ENCODE measurements at places on chromosomes 11 and 22.

GRCh38 chr11:858053-858761, 15.6 kb downstream of the TSPAN4 start:
- H3K27me3 ChIP-seq = no peaks in the 10 kb centered on the region
- no peak overlapping the region for H3K4me3 ChIP-seq
- no peak overlapping the region for H3K27ac ChIP-seq
- no peaks in the 10 kb centered on the region for H3K36me3 ChIP-seq
- DNase-seq = no peak
- no peaks in the 10 kb centered on the region for H3K4me1 ChIP-seq

DNA sequence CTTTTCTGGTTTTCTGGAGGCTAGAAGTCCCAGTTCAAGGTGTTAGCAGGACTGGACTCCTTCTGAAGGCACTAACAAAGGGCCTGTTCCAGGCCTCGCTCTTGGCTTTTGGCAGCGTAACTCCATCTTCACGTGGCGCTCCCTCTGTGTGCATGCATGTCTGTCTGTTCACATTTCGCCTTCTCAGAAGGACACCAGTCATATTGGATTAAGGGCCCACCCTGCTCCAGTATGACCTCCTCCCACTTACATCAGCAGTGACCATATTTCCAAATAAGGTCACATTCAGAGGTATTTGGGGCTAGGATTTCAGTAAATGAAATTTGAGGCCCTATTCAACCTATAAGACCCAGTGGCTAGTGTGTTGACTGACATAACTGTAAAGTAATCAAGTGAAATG, 20.0 kb downstream of the APLP2 start:
- peaks cover 2% of the 10 kb centered on the region for H3K4me1 ChIP-seq
- no peaks in the 10 kb centered on the region for H3K27me3 ChIP-seq
- no peak overlapping the region for H3K4me3 ChIP-seq
- no peak overlapping the region for H3K27ac ChIP-seq

GRCh38 chr22:48804811-48805301, 1022.8 kb downstream of the BRD1 start:
- no peak overlapping the region for H3K4me3 ChIP-seq
- no peaks in the 10 kb centered on the region for H3K4me1 ChIP-seq
- no peak overlapping the region for H3K27ac ChIP-seq
- peak; percentile 55 for DNase-seq
- no peaks in the 10 kb centered on the region for H3K27me3 ChIP-seq

DNA sequence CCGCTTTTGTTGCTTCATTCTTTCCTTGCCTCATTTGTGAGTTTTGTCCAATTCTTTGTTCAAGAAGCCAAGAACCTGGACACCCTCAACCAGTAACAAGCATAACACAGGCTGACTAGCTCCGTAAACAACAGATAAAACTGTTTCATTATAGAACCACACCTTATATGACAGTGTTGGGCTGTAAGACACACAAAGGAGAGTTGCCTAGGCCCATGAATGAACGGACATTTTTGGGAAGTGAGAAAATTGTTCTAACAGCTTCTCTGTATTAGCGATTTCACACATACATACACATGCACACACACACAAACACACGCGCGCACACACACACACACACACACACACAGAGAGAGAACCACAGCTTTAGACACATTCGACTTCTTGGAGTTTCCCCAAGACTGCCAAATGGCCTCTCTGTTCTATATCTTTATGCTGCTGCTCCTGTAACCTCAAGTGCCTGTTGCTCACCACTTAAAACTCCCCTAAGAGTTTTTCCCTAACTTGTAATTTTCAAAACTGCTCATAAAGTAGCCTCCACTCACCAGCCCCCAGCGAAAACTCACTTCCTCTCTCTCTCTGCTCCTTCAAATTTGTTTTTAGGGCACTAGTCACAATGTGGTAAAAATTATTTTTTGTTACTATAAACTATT, 35.9 kb downstream of the CTSC start:
- no peak overlapping the region for H3K27ac ChIP-seq
- H3K27me3 ChIP-seq = no peaks in the 10 kb centered on the region
- no peak for DNase-seq
- H3K4me3 ChIP-seq = no peak overlapping the region
- H3K4me1 ChIP-seq = no peaks in the 10 kb centered on the region

DNA sequence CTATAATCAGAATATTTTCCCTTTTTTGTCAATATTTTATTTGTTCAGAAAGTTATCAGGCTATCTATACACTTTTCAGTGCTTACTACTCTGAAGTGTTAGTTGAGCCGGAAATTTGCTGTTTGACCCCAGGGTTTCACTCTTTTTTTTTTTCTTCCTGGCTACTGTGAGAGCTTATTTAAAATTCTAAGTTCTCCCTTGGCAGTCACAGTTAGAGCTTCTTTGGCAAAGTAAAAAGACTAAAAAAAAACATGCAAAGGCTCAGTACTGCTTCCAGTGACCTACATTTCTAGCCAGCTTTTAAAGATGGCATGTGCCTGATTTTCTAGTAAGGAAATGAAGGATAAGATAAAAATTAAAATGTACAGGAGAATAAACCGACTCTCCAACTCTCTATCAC, 48.4 kb downstream of the ELP4 start:
- no peaks in the 10 kb centered on the region for H3K27me3 ChIP-seq
- no peak overlapping the region for H3K4me3 ChIP-seq
- H3K36me3 ChIP-seq = no peaks in the 10 kb centered on the region
- H3K27ac ChIP-seq = no peak overlapping the region

DNA sequence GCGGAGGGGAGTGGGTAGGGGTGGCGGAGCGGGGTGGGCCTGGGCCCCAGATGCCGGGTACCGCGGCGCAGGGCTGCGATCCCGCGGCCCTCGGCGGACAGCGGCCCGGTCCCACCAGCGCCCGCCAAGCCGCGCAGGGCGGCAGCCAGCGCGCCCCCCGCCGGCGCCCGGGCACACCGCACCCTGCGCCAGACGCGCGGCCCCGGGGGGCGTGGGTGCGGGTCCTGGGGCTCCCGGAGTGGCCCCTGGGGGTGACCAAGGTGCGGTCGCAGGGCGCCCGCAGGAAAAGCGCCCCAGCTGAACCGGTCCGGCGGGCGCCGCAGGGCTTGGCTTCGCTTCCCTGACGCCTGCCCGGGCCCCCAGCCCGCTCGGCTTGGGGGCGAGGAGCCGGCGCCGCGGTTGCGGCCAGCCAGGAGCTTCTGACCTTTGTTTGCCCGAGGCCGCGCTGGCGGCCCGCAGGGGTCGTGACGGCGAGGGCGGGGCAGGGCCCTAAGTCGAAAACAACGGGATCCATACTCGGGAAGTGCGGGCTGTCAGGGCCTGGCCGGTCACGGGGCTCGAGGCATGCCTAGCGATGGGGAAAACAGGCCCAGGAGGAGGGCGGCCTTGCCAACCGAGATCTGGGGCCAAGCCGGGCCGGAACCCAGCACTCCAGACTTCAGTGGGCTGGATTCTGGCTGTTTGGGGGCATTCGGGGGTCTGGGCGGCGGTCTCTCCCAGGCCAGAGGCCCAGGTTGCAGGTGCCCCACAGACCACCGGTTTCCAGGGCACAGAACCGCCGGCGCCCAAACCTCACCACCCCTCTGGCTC, 581 bp upstream of the AP5B1 start:
- no peaks in the 10 kb centered on the region for H3K27me3 ChIP-seq
- peak; percentile 81 for DNase-seq

DNA sequence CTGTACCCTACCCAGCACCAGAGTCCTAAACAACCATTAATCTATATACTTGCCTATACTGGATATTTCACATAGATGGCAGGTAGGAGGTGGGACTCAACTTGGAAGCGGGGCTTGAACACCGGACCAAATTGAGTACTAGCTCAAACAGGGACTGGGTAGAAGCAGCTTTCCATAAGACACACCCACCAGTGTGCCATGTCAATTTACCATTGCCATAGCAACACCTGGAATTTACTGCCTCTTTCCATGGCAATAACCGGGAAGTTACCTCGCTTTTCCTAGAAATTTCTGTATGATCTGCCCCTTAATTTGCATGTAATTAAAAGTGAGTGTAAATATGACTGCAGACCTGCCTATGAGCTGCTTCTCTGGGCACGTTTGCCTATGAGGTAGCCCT, 38.6 kb upstream of the CUL5 start:
- H3K4me3 ChIP-seq = no peak overlapping the region
- no peaks in the 10 kb centered on the region for H3K36me3 ChIP-seq
- no peaks in the 10 kb centered on the region for H3K27me3 ChIP-seq
- no peaks in the 10 kb centered on the region for H3K4me1 ChIP-seq
- no peak for DNase-seq

- no peaks in the 10 kb centered on the region for H3K27me3 ChIP-seq
- H3K4me1 ChIP-seq = peaks cover 2% of the 10 kb centered on the region
- H3K4me3 ChIP-seq = no peak overlapping the region
- no peak for DNase-seq
- H3K27ac ChIP-seq = no peak overlapping the region
Observed at GRCh38 chr22:27194096-27194748, 536.8 kb downstream of the MIAT start.

DNA sequence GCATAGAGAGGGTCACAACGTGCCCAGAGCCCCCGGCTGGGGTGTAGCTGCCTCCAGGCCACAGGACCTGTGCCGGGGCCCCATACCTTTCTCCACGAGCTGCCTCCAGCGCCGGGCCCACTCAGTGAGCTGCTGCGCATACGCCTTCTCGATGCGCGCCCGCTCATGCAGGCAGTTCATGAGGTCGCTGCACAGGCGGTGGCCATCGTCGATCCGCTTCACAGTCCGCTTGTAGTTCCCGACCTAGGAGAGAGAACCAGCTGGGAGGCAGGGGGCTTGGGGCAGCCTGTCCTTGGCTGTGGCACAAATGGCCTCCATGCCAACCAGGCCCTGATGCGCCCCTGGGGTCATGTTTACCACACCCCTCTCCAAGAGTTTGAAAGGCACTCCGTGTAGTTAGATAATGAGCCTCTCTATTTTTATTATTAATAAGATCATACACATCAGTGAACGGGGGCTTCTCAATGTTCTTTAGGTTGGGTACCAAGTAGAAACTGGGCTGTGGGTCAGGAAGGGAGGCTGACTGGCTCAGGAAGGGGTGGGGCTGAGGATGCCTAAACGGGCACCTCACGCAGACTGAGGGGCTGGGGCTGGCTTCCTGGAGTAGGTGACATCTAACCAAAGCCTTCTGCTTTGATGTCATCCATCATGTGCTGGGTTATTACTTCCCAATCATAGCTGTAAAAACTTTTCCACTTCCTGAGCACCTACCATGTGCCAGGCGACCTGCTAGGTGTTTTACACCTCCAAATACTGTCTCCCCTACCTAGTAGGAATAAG, 36.5 kb upstream of the ARFGAP3 start:
- H3K27me3 ChIP-seq = no peaks in the 10 kb centered on the region
- H3K27ac ChIP-seq = no peak overlapping the region
- no peaks in the 10 kb centered on the region for H3K4me1 ChIP-seq
- peak; percentile 42 for DNase-seq

DNA sequence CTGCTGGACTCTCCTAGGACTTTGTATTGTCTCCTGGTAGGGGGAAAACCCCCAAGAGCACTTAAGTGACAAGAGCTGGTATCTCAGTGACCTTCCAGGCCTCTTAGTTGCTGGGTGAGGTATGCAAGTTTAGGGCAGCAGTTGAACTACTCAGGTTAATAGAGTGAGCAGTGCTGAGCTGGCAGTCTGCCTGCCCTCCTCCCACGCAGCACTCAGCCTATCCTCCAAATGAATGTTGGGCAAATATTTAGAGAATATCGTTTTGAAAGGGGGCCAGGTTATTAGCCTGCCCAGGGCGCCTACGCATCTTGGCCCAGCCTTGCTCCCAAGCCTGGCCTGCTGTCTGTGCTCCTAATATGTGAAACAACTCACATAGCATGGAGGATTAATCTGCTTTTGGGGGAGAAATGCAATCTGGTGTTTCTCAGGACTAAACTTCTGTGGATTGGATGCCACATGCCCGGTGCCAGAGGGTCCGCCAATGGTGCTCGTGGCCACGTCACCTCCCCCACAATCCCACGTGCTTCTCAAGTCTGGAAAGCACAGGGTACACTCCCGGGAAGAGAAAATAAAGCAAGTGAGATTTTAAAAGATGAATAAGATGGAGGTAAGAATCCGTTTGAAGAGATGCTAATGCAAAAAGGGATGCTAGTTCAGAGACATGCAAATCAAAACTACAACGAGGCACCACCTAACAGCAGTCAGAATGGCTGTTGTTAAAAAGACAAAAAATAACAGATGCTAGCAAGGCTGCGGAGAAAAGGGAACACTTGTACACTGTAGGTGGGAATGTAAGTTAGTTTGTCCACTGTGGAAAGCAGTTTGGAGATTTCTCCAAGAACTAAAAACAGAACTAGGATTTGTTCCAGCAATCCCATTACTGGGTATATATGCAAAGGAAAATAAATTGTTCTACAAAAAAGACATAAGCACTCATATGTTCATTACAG, 67.7 kb downstream of the SPON1 start:
- DNase-seq = peak; percentile 93
- no peaks in the 10 kb centered on the region for H3K27me3 ChIP-seq
- H3K27ac ChIP-seq = peak overlapping the region; percentile 39

GRCh38 chr11:1565904-1566247, 6.2 kb downstream of the DUSP8 start:
- no peak overlapping the region for H3K27ac ChIP-seq
- no peaks in the 10 kb centered on the region for H3K36me3 ChIP-seq
- H3K27me3 ChIP-seq = no peaks in the 10 kb centered on the region
- H3K4me1 ChIP-seq = no peaks in the 10 kb centered on the region
- no peak overlapping the region for H3K4me3 ChIP-seq

GRCh38 chr11:131300439-131300717, 70.0 kb upstream of the NTM start:
- H3K4me3 ChIP-seq = no peak overlapping the region
- H3K36me3 ChIP-seq = no peaks in the 10 kb centered on the region
- no peak for DNase-seq
- H3K27me3 ChIP-seq = no peaks in the 10 kb centered on the region

DNA sequence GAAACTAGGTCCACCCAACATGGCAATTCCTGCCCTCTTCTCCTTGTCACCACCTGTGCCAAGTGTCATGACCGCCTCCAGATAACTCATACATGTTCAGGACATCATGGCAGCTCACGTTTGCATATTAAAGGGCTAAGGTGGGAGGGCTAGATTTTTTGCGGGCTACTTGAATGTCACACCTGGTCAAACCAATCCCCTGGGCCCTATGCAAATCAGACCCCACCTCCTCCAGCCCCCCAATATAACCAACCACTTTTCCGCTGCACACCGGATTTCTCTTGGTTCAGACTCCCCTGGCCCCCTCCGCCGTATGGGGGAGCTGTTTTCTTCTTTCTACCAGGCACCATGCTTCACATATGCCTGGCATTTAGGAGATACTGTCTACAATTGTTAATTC, 12.6 kb downstream of the UPB1 start:
- H3K27ac ChIP-seq = no peak overlapping the region
- H3K4me3 ChIP-seq = no peak overlapping the region
- no peaks in the 10 kb centered on the region for H3K4me1 ChIP-seq
